ENCODE measurements at places on chromosomes 2 and 18.

DNA sequence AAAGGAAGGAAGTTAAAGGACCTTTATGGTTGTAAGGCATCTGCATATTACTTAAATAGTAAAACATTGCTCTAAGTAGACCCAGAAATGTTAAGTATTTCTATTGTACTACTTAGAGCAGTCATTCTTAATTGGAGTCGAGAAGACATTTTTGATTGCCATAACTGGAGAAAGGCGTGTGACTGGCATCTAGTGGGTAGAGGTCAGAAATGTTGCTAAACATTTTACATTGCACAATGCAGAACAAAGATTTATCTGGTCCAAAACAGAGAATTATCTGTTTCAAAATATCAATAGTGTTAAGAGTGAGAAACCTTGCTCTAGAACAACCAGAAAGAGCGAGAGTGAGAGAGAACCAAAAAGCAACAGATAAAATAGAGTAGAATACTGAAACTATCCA, 23.3 kb upstream of the ROCK1 start:
- no peak for DNase-seq

GRCh38 chr2:103875131-103875530, 978.8 kb upstream of the POU3F3 start:
- no peak for DNase-seq

GRCh38 chr18:41390309-41390708, 564.7 kb upstream of the PIK3C3 start:
- no peak for DNase-seq

DNA sequence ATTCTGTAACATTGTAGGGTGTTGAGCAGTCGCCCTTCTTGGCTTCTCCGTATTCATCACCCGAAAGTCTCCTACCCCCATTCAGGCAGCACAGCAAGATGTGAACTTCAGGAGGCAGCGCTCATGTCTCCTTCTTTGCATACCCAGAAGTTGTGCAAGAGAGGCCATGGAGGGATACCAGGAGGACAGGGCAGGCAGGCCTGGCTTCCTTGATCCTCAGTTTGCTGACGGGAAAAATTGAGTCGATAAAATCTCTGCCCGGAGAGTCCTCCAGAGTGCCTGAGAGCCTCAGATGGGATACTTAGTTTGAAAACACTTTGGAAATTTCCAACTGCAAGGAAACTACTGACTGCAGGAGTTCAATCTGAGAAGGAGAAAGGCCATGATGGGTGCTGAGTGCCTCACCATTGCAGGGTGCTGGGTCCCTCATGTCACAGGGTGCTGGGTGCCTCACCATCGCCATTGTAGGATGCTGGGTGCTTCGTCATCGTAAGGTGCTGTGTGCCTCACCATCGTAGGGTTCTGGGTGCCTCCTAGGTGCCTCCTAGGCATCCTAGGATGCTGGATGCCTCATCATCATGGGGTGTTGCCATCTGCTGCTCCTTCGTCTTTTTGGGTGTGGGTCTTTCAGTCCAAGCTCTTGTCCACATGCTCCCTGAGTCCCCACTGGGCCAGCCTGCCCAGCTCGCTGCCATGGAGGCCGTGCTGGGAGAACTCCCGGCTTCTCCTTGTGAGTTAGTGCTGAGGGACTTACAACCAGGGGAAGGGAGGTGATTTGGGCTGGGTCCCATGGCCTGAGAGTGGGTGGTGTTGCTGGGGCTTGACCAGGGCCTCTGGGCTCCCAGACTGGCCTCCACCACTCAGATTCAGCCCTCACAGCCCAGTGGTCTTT, 162.4 kb downstream of the DDX1 start:
- no peak for DNase-seq

- DNase-seq, result no peak
These were observed 382.0 kb downstream of the RAD51AP2 start for GRCh38 chr2:17136231-17136630.

DNA sequence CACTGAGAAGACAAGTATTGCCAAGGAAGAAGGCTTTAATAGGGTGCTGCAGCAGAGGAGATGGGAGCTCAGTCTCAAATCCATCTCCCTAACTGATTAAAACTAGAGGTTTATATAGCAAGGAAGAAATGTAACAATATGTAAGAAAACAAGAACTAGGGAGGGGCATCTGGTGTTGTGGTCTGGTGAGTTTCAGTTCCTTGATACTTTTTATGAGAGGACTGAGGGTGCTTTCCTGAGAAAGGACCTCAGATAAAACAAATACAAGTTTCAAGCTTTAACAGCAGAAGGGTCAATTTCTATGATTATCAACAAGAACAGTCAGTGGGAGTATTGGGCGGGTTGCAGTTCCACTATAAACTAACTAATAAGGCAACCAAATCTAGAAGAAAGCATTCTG, 1967.5 kb downstream of the SUCLG1 start:
- DNase-seq, result no peak

- no peak for DNase-seq
These were observed 926 bp downstream of the NDUFV2 start for GRCh38 chr18:9103376-9103873.
